Regular cardiac myocyte (primary cell): ENCODE measurements at places on chromosomes 6 and 20. TPM values are rescaled to one million over a fixed set of nuclear protein-coding genes. Genes with fewer than 3 reads are reported as not detected.

GSTA2 gene
- not detected in 2 replicates for total RNA-seq

CCN6 gene
- total RNA-seq: not detected in 2 replicates

SPINT3 gene
- total RNA-seq: not detected in 2 replicates

PSORS1C2 gene
- total RNA-seq: not detected in 2 replicates

ULBP1 gene
- under 0.01 TPM in 2 replicates for total RNA-seq

TINAG gene
- not detected in 2 replicates for total RNA-seq

ATAT1 gene
- total RNA-seq: 2.0 and 3.6 TPM in 2 replicates

KCNK16 gene
- total RNA-seq: not detected in 2 replicates

FOXF2 gene
- total RNA-seq: 0.28 and 0.58 TPM in 2 replicates

CRYBG1 gene
- total RNA-seq: 1.7 and 7.1 TPM in 2 replicates

MUC21 gene
- total RNA-seq: not detected in 2 replicates

PRDM13 gene
- total RNA-seq: not detected in 2 replicates

SMLR1 gene
- total RNA-seq: 0.19 TPM in 1 of 2 replicates, not detected in the other

OR2H1 gene
- not detected in 2 replicates for total RNA-seq

TAAR1 gene
- not detected in 2 replicates for total RNA-seq

TDRD6 gene
- total RNA-seq: under 0.01 TPM in 2 replicates

FAM217A gene
- total RNA-seq: not detected in 2 replicates

VGLL2 gene
- not detected in 2 replicates for total RNA-seq

IL17A gene
- not detected in 2 replicates for total RNA-seq

ZC3H12D gene
- total RNA-seq: under 0.01 TPM in 2 replicates

RRAGD gene
- total RNA-seq: 0.19 and 7.0 TPM in 2 replicates

BMP7 gene
- total RNA-seq: not detected in 2 replicates

CUTA gene
- 87.4 and 143 TPM in 2 replicates for total RNA-seq

CBLN4 gene
- not detected in 2 replicates for total RNA-seq

DYNLT2 gene
- total RNA-seq: 0.58 and 2.0 TPM in 2 replicates

CD93 gene
- 2.8 and 3.1 TPM in 2 replicates for total RNA-seq

OR2J3 gene
- total RNA-seq: not detected in 2 replicates

DPPA5 gene
- total RNA-seq: not detected in 2 replicates

HMGA1 gene
- total RNA-seq: 40.9 and 139 TPM in 2 replicates

PRSS16 gene
- 0.19 and 0.28 TPM in 2 replicates for total RNA-seq

RAET1L gene
- not detected in 2 replicates for total RNA-seq

RAMACL gene
- 0.38 and 1.1 TPM in 2 replicates for total RNA-seq

PCK1 gene
- not detected in 2 replicates for total RNA-seq

NKX2-4 gene
- total RNA-seq: not detected in 2 replicates

CST2 gene
- 6.9 and 38.1 TPM in 2 replicates for total RNA-seq

ESR1 gene
- total RNA-seq: 0.77 and 1.1 TPM in 2 replicates
